ENCODE measurements at places on chromosomes 12 and 14.

- no peak for DNase-seq
These were observed 313.4 kb downstream of the BCL11B start for GRCh38 chr14:98958632-98959031.

DNA sequence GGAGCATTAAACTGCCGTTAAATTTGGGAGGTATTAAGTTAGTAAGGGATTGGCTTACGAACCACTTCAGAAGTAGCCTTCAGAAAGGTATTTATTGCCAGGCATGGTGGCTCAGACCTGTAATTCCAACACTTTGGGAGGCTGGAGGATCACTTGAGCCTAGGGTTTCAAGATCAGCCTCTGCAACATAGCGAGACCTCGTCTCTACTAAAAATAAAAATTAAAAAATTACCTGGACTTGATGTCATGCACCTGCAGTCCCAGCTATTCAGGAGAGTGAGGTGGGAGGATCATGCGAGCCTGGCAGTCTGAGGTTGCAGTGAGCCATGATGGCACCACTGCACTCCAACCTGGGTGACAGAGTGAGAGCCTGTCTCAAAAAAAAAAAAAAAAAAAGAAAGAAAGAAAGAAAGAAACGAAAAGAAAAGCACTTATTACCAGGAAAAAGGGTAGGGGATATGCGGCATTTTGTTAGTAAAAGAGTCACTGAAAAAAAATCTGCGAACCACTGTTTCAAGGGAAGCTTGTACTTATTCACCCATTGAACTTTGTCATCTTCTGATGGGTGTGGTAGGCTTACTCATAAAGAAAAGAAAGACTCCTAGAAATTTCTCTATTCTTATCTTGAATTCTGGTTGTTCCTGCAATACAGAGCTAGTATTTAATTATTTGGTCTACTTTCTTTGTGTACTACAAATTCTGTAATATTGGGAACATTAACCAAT lies 33.6 kb upstream of the PLEKHA5 start:
- DNase-seq = peak; percentile 41

GRCh38 chr12:120529641-120530417 lies 871 bp upstream of the COQ5 start:
- DNase-seq = peak; percentile 55

DNA sequence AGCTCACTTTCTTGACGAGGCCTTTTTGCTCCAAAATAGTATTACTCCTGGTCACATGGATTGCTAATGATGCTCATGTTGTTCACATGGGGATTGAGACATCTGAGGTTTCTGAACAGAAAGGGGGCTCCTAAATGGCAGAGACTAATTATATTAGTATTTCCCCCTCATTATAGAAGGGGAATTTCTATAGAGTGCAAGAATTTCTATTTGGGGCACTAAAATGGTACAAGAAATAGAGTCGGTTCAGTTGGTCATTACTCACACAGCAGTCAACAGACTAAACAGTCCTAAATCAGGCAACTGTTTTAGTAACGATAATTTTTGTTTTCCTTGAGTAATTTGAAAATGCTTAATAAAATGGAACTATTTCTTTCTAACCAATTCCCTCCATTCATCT lies 108.9 kb downstream of the DACT1 start:
- DNase-seq = no peak

GRCh38 chr12:18261273-18261672 lies at the start of gene PIK3C2G:
TSS of gene PIK3C2G (plus strand) at chr12:18261518. CDS start at chr12:18282082, 20,564 bp downstream.
- no peak for DNase-seq

DNA sequence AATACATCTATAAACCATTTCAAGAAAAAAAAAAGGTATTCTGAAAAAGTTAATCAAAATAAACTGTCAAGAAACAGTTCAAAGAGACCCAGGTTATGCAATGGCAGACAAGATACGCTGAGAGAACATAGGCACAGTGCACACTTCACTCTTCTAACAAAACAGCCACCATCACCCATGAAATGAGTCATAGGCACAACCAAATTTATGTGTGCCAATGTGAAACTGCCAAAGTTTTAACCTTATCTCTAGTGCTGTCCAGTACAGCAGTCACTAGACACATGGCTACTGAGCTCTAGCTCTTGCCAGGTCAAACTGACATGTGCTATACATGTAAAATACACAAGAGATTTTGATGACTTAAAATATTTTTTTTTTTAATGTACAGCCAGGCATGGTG lies 1.4 kb downstream of the CEP128 start:
- no peak for DNase-seq

GRCh38 chr14:65287264-65288131 lies 125.0 kb upstream of the FUT8 start:
- no peak for DNase-seq

GRCh38 chr12:11967376-11968047 lies 103.2 kb upstream of the BCL2L14 start:
- no peak for DNase-seq

GRCh38 chr14:49451938-49452337 lies 134.2 kb downstream of the RPS29 start:
- DNase-seq = no peak

DNA sequence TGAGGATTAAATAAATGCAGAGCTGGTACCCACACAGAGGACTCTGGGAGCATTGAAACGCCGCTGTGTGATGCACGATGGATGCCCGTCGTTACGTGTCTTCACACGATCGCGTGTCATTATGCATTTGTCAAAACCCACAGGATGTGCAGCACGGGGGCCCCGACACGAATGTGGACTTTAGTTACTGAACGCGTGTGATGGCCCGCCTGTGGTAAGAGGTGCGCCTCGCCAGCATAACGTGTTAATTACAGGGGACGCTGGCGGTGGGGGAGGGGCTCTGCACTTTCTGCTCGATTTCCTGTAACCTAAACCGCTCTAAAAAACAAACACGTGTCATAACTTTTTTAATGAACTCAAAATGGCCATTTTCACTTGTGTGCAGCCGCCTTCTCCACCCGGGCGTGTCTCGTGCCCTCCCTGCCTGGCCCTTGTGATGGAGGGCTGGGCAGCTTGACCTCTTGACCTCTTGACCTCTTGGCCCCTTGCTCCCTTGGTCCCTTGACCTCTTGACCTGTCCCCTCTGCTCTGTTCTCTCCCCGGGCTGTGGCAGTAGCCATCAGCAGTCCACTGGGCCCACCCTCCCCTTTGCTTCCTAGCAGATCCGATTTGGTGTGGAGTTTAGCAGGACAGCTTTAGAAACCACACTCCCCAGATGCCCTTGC lies 33.7 kb upstream of the GALNT9 start:
- no peak for DNase-seq

DNA sequence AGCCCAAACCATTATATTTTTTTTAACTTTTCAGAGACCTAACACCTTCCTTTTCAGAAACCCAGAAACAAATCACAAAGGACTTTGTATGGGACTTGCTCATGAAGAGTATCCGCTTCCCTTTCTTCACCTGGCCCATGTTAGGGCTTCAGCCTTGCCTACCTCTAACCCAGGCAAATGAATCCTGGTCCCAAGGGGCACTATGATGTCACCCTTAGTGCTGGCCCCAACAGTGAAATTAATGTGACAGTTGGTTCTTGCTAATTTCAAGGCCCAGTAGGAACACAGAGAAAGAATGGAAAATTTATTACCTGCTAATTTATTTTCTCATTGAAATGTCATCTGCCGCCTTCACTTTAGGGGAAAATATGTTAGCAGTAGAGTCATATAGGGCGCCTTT lies 179.8 kb upstream of the NRXN3 start:
- no peak for DNase-seq

DNA sequence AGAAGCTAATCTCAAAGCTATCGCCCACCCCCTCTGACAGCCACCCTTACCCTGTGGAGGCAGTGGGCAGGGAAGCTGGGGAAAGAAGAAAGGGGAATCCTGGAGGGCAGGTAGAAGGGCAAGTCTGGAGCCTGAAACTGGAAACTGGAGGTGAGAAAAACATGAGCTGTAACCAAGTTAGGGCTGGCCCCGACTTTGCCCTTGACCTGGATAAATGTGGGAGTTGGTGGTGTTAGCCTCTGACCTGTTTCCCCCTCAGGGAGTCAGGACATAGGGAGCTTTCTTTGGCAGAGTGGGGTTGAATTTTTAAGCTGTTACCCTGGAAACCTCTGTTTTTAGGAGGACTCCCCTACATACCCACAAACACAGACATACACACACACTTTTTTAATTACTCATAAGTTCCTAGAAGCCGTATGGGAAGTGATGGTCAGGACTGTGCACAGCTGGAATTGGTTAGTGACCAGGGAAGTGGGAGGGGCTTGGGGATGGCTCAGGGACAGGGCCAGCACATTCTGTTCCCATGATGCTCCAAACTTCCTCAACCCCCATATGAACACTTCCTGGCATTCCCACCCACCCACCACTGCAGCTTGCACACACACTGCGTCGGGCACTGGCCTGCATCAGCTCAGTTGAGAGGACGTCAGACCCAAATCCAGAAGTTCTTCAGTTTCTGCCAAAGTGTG lies 5.0 kb upstream of the MMP19 start:
- peak; percentile 94 for DNase-seq

- DNase-seq = peak; percentile 11
These were observed 18.7 kb upstream of the CCDC91 start for GRCh38 chr12:28171356-28172060.

DNA sequence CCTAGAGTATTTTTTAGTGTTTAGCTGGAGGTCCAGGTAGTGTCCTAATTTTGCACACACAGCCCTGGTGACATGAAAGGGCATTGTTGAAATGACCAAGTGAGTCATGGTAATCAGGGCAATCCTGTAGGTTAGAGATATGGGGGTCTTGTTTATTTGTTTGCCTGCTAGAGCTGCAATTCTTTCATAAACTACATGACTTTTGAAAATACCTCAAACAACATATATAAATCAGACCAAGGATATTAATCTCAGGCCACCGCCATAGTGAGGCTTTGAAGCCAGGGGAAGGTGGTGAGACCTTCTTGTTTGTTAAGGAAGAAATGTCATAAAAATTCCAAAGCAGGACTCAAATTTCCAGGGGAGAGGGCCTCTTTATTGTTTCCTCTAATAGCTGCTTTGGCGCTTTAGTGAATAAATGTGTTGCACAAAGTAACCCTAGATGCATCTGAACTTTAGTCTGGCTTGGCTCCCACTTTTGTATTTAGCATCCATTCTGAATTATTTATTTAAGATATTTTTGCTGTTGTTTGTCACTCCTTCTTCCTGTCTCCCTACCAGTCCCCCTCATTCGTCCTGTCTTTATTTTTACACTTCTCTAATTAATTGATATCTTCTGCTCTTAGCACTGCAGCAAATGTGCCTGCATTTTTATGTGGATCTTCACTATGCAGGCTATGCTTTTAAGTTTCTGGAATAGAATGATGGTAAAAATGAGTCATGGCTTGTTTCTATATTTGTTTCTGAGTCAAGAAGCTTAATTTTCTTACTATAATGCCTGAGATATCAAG lies 430.3 kb downstream of the RAD51B start:
- DNase-seq = peak; percentile 43

GRCh38 chr12:80087486-80088213 lies 11.7 kb upstream of the OTOGL start:
- no peak for DNase-seq

DNA sequence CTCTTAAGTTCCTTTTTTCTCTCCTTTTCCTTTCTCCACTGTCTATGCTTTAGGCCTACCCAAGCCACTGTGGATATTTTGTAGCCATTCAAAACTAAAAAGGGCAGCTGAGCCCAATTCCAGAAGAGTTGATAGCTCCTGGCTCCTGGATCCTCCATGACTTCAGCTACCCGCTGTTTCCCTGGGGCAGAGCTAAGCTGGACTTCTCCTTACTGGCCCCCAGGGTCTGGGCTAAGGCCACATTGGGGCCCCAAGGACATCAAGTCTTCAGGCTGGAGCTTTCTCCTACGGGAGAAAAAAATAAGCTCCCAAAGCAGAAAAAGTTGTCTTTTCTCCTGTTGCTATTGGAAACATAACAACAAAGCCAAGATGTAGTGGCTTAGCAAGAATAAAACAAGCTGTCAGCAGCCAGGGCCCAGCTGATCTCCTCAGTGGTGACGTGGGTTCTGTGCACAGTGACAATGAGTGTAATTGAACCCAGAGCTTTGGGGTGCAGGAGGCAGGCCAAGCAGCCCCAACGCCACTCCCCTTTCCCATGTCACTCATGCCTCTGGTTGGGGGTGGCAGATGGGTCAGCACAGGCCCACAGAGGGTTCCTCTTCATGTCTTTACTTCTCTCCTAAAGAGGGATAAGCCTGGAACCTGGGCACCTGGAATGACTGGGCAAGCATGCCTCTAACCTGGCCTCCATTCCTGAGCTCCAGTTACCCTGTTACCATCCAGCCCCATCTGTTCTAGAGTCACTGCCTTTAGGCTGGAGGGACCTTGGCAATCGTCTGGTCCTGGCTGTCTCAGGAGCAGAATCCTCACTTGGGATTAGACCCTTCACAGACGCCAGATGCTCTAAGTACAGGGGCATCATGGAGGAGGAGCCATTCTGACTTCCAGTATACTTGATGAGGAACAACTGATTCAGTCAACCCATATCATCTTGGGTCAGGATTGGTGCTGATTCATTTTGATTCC lies 171.2 kb downstream of the ZFP36L1 start:
- peak; percentile 88 for DNase-seq

GRCh38 chr14:55129428-55130195 lies 560 bp downstream of the LGALS3 start:
- peak; percentile 82 for DNase-seq

- no peak for DNase-seq
These were observed 2.1 kb upstream of the CRIP2 start for GRCh38 chr14:105472486-105472991.

GRCh38 chr12:49104822-49105221 lies 5.8 kb downstream of the LMBR1L start:
- DNase-seq = no peak

DNA sequence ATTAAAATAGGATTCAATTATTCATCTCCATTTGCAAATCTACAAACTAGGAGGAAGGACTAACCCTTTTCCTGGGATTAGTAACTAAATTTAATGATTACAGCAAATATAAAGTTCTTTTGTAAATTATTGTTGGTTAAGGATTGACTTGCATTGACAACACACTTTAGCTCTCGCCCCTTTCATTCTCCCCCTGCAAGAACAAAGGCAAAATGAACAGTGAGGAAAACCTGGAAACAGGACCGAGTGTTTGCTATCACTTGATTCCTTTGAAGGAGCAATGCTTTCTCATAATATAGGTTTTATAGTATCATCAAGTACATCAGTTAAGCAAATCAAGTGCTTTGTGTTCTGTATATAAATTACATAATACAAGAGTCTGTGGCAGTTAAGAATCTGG lies 7.4 kb upstream of the COX16 start:
- no peak for DNase-seq

- no peak for DNase-seq
These were observed 82.9 kb upstream of the TRHDE start for GRCh38 chr12:72189266-72189665.

GRCh38 chr14:35254736-35255135 lies 37.4 kb upstream of the PSMA6 start:
- DNase-seq = no peak

DNA sequence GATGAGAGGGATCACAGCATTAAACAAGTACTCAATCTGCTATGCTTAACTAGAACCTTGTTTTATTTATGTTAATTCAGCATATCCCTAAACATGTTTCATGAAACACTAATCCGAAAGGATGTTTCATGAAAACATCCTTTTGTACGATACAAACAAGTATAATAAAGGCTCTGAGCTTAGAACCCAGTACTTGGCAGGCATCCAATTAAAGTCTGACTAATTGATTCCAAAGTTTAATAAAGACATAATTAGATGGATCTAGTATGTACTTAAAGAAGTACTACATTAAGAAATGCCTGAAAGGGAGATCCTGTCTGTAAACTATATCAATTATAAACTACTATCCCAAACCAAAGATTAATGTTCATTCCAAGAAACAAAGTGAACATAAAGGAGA lies 51.8 kb downstream of the SCAF11 start:
- DNase-seq = no peak

GRCh38 chr12:62192180-62192902 lies 67.9 kb upstream of the USP15 start:
- DNase-seq = peak; percentile 81
